ENCODE measurements at places on chromosomes 11 and 22. TPM values are rescaled to one million over a fixed set of nuclear protein-coding genes. Genes with fewer than 3 reads are reported as not detected.

PRODH gene
- total RNA-seq: not detected

GAL3ST3 gene
- total RNA-seq: not detected

CHRM1 gene
- not detected for total RNA-seq

MS4A8 gene
- not detected for total RNA-seq

CCDC89 gene
- total RNA-seq: not detected

DNAJB13 gene
- total RNA-seq: not detected

LRRC4C gene
- not detected for total RNA-seq

SEPTIN5 gene
- 195 TPM for total RNA-seq

MGAT3 gene
- total RNA-seq: 11.5 TPM

RCOR2 gene
- 6.5 TPM for total RNA-seq

DNAJB7 gene
- total RNA-seq: not detected

KCNE3 gene
- 6.2 TPM for total RNA-seq

- no peaks in the 10 kb centered on the region for H3K27me3 ChIP-seq
- no peaks in the 10 kb centered on the region for H3K4me1 ChIP-seq
- no peak for DNase-seq
- H3K27ac ChIP-seq: no peak overlapping the region
- no peak overlapping the region for H3K4me3 ChIP-seq
Measured at GRCh38 chr11:13368041-13368446, 90.5 kb downstream of the BMAL1 start.

DNA sequence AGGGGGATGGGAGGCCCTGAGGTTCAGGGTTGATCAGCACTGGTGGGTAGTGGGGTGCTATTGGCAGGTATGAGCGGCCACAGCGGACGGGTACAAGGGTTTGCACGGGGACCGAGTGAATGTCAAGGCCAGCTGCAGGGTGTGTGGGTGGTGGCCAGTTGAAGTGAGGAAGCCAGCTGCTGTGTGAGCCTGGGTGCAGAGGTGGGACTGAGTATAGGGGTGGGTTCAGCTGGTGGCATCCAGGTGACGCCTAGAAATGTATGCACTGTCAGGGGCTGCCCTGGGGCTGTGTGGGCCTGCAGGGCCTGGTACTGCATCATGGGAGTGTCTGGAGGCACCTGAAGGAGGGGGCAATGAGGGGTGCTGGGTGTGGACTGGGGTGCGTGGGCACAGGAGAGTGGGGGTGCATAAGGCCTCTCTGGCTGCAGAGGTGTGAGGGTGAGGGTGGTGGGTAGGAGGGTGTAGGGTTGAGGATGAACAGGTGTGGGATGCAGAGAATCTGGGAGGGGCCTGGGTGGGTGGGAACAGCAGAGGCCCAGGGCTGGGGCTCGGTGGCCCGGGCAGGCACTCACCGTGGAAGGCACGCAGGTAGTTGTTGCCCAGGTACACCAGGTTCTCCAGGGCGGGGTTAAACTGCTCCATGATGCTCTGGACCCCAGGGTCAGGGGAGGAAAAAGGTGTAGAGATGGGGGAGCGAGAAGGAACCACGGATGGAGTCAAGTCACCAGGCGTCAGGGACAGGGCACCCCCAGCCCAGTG is 1.7 kb downstream of the BAIAP2L2 start:
- no peaks in the 10 kb centered on the region for H3K36me3 ChIP-seq
- no peaks in the 10 kb centered on the region for H3K27me3 ChIP-seq
- H3K27ac ChIP-seq: no peak overlapping the region
- H3K4me1 ChIP-seq: no peaks in the 10 kb centered on the region
- no peak for DNase-seq

- H3K27ac ChIP-seq: no peak overlapping the region
- no peaks in the 10 kb centered on the region for H3K36me3 ChIP-seq
- H3K4me1 ChIP-seq: no peaks in the 10 kb centered on the region
- H3K4me3 ChIP-seq: no peak overlapping the region
Measured at GRCh38 chr22:43897751-43898261, 6.0 kb upstream of the PNPLA5 start.

DNA sequence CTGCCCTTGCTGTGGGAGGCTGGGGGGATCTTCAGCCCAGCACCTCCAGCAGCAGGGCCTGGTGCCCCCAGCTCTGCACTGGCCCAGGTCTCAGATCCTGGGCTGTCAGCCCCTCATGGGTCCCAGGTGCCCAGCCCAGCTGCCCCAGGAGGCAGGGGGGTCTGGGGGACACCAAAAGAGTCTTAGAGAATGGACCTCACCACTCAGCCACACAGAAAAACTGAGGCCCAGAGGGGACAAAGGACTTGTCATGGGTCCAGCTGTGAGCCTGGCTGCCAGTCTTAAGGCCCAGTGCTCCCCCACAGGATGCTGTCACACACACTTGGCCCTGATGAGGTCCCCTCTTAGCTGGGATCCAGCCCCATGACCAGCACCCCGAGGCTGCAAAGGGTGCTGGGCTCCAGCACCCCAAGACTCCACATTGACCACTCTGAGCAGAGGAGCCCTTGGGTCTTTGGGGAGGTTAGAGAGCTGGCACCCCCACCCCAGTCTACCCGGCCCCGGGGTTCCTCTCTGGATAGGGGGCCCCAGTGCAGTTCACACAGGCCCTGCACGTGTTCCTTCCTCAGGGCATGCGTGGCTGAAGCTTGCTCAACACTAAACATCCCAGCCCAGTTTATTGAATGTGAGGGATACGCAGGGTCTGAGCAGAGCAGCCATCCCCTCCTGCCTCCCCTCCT is 54.4 kb downstream of the IGLL5 start:
- H3K36me3 ChIP-seq: no peaks in the 10 kb centered on the region
- no peak overlapping the region for H3K4me3 ChIP-seq
- no peak for DNase-seq
- no peak overlapping the region for H3K27ac ChIP-seq
- peaks cover 39% of the 10 kb centered on the region for H3K27me3 ChIP-seq

DNA sequence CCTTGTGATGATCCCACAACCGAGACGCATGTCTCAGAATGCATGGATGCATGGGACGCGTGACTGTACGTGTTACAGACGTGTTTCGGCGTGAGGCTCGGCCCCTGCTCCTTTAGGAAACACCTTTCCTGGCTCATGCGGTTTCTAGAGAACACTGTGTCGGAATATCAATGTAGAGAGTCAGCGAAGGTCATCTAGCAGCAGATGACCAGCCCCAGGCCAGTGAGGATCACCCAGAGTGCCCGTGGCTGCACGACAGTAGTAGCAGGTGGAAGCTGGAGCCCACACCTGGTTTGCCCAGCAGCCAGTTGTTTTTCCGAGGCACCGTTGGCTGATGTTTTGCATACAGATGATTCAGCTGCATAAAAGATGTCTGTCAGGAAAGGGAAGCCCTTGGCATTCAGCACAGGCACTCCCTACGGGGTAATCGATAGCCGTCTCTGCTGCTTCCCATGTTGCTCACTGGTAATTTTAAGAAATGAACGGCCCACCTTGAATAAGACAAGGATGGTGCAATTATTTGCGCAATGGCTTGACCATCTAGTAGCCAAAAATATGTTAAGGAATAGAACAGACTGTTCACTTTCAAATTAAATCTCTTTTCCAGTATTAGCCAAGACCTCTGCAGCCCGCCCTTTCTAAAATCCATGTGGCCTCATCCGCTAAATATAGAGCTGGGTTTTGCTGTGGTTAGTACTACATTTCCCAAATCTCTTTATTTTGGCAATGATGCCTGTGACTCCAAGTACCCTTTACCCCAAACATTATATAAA is 1.1 kb upstream of the CLTCL1 start:
- peak overlapping the region; percentile 61 for H3K4me3 ChIP-seq
- H3K27me3 ChIP-seq: peaks cover 28% of the 10 kb centered on the region
- DNase-seq: peak; percentile 26
- H3K27ac ChIP-seq: peak overlapping the region; percentile 67
- no peaks in the 10 kb centered on the region for H3K36me3 ChIP-seq

GRCh38 chr11:37506531-37506930 is 908.5 kb upstream of the RAG2 start:
- no peak for DNase-seq
- no peak overlapping the region for H3K27ac ChIP-seq
- H3K36me3 ChIP-seq: no peaks in the 10 kb centered on the region

- peaks cover 7% of the 10 kb centered on the region for H3K36me3 ChIP-seq
- H3K27me3 ChIP-seq: no peaks in the 10 kb centered on the region
- no peak overlapping the region for H3K4me3 ChIP-seq
- no peak overlapping the region for H3K27ac ChIP-seq
- H3K4me1 ChIP-seq: peaks cover 27% of the 10 kb centered on the region
- DNase-seq: no peak
Measured at GRCh38 chr11:61887839-61888494, 3.4 kb downstream of the FADS3 start.

- peak overlapping the region; percentile 49 for H3K27ac ChIP-seq
- no peaks in the 10 kb centered on the region for H3K27me3 ChIP-seq
- H3K4me1 ChIP-seq: no peaks in the 10 kb centered on the region
- DNase-seq: no peak
- no peak overlapping the region for H3K4me3 ChIP-seq
- H3K36me3 ChIP-seq: peaks cover 11% of the 10 kb centered on the region
Measured at GRCh38 chr11:628056-628455, 1.1 kb upstream of the SCT start.

GRCh38 chr11:132719684-132720083 is 812.6 kb downstream of the OPCML start:
- H3K36me3 ChIP-seq: no peaks in the 10 kb centered on the region
- no peak for DNase-seq
- H3K4me3 ChIP-seq: no peak overlapping the region
- H3K27ac ChIP-seq: no peak overlapping the region
- no peaks in the 10 kb centered on the region for H3K27me3 ChIP-seq

GRCh38 chr11:107653076-107653475 is 58.8 kb downstream of the SLN start:
- no peaks in the 10 kb centered on the region for H3K27me3 ChIP-seq
- no peaks in the 10 kb centered on the region for H3K4me1 ChIP-seq
- no peak overlapping the region for H3K4me3 ChIP-seq
- H3K36me3 ChIP-seq: no peaks in the 10 kb centered on the region

GRCh38 chr11:45449036-45449601 is 163.0 kb upstream of the SYT13 start:
- no peaks in the 10 kb centered on the region for H3K36me3 ChIP-seq
- H3K27ac ChIP-seq: no peak overlapping the region
- no peak overlapping the region for H3K4me3 ChIP-seq
- no peak for DNase-seq
- no peaks in the 10 kb centered on the region for H3K4me1 ChIP-seq
- peaks cover 3% of the 10 kb centered on the region for H3K27me3 ChIP-seq

GRCh38 chr22:28568099-28568498 is 111.5 kb downstream of the TTC28 start:
- H3K4me1 ChIP-seq: no peaks in the 10 kb centered on the region
- DNase-seq: no peak
- no peaks in the 10 kb centered on the region for H3K27me3 ChIP-seq

GRCh38 chr11:72821920-72822799 is 7.9 kb downstream of the ATG16L2 start:
- no peaks in the 10 kb centered on the region for H3K4me1 ChIP-seq
- peak; percentile 95 for DNase-seq
- peak overlapping the region; percentile 42 for H3K4me3 ChIP-seq

DNA sequence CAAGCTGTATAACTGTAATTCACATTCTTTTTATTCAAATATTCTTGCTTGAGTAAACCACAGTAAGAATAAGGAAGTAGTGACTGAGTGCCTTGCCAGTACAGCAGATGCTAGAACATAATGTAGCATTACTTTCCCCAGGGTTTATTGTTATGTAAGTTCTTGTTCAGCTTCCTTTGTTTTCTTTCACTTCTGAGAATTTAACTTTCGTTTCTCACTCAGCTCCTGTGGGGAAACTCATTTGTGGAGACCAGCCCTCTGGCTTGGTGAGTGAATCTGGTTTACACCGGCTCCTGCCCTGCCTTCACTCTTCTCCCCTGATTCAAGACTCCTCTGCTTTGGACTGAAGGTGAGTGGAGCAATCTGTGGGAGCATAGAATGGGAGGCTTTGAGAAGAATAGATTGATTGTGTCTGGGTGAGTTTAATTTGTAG is at the start of gene TRIM22:
Gene TRIM22, plus strand, starts transcription at position 240 of the 433 bp plus-strand sequence. CDS start 6,443 bp downstream, outside the sequence.
- H3K36me3 ChIP-seq: no peaks in the 10 kb centered on the region
- no peak within 1 kb of the TSS for H3K27ac ChIP-seq
- no peak within 1 kb of the TSS for H3K4me3 ChIP-seq
- H3K4me1 ChIP-seq: no peaks in the 10 kb centered on the region
- H3K27me3 ChIP-seq: no peaks in the 10 kb centered on the region

- DNase-seq: peak; percentile 69
- H3K4me1 ChIP-seq: no peaks in the 10 kb centered on the region
- no peak overlapping the region for H3K27ac ChIP-seq
- peaks cover 43% of the 10 kb centered on the region for H3K27me3 ChIP-seq
- no peak overlapping the region for H3K4me3 ChIP-seq
Measured at GRCh38 chr11:61718621-61719302, 33.7 kb upstream of the MYRF start.

- no peak overlapping the region for H3K27ac ChIP-seq
- H3K4me1 ChIP-seq: no peaks in the 10 kb centered on the region
- H3K27me3 ChIP-seq: no peaks in the 10 kb centered on the region
Measured at GRCh38 chr22:44625421-44625760, 76.6 kb upstream of the PRR5 start.

- no peaks in the 10 kb centered on the region for H3K27me3 ChIP-seq
- no peak overlapping the region for H3K27ac ChIP-seq
- no peak overlapping the region for H3K4me3 ChIP-seq
- no peaks in the 10 kb centered on the region for H3K36me3 ChIP-seq
- no peaks in the 10 kb centered on the region for H3K4me1 ChIP-seq
Measured at GRCh38 chr11:91837411-91838330, 386.9 kb upstream of the FAT3 start.

GRCh38 chr11:120579611-120580031 is 68.1 kb downstream of the GRIK4 start:
- H3K36me3 ChIP-seq: no peaks in the 10 kb centered on the region
- DNase-seq: no peak
- no peak overlapping the region for H3K27ac ChIP-seq
- no peak overlapping the region for H3K4me3 ChIP-seq
- peaks cover 41% of the 10 kb centered on the region for H3K27me3 ChIP-seq

GRCh38 chr11:12196308-12196707 is 85.9 kb downstream of the MICAL2 start:
- H3K36me3 ChIP-seq: peaks cover 4% of the 10 kb centered on the region
- H3K27ac ChIP-seq: no peak overlapping the region
- no peaks in the 10 kb centered on the region for H3K27me3 ChIP-seq
- no peak overlapping the region for H3K4me3 ChIP-seq
- DNase-seq: no peak

DNA sequence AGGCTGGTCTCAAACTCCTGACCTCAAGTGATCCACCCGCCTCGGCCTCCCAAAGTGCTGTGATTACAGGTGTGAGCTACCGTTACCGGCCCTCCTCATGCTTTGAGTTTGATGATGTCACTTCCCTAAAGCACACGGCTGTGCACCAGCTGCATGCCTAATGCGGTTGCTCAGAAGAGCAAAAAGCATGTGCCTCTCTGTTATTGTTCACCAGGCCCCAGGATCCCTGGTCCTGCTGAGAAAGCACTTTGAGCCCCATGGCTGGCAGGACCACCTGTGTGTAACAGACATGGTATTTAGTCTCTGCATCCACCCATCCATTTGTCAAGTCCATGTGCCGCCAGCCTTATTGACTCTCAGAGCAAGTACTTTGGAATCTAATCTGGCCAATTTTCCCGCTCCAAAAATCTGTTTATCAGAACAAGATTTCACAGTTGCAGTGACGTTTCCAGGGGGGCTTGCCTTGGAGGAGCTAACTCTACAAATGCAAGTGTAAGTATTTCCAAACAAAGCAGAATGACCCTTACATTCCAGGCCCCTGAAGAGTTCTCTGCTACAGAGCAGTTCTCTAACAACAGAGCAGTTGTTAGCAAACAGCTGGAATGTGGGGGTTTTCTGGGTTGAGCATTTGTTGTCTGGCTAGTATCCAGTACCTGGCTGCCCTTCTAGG is 89.4 kb downstream of the LDLRAD3 start:
- H3K27me3 ChIP-seq: peaks cover 6% of the 10 kb centered on the region
- DNase-seq: no peak
- H3K36me3 ChIP-seq: no peaks in the 10 kb centered on the region
- no peak overlapping the region for H3K27ac ChIP-seq
- no peaks in the 10 kb centered on the region for H3K4me1 ChIP-seq

Data from K562 (cell line).